ENCODE measurements at places on chromosomes 3 and 15.

DNA sequence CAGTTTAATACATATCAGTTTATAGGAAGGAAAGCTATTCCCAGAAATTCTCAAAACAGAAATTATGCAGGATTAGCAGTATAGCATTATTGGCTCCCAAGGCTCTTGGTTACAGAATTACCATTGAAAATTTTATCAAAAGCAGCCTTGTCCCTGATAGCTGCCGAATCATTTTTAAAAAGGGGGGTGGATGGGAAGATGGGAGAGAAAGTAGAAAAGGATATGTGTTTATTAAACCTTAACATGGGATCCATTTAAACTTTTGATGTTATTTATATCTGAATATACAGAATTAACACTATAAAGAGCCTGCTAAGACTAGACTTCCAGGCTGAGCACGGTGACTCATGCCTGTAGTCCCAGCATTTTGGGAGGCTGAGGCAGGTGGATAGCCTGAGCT, 10.8 kb downstream of the RCN2 start:
- no peak for DNase-seq

- peak; percentile 19 for DNase-seq
These were observed 7.2 kb downstream of the MESP2 start for GRCh38 chr15:89783111-89783860.

DNA sequence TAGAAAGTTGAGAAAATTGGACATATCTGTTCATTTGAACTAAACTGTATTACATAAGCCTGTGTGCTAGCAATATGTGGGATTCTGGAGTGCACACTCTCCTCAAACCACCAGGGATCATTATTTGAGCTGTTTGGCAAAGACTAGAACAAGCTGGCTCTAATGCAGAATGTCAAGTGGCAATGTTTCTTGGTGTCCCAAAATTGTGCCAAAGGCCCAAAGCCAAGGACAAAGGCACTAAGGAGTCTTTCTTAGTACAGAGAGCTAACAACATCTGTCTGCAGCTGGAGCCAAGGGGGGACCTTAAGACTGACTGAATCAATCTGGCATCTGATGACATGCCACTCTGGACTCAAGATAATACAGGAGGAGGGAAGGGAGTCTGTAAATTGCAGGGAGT, 76.7 kb upstream of the STRIT1 start:
- DNase-seq: no peak

- no peak for DNase-seq
These were observed 112.7 kb downstream of the SNRK start for GRCh38 chr3:43399034-43399433.

- no peak for DNase-seq
These were observed 365.1 kb downstream of the MECOM start for GRCh38 chr3:169298247-169298992.

DNA sequence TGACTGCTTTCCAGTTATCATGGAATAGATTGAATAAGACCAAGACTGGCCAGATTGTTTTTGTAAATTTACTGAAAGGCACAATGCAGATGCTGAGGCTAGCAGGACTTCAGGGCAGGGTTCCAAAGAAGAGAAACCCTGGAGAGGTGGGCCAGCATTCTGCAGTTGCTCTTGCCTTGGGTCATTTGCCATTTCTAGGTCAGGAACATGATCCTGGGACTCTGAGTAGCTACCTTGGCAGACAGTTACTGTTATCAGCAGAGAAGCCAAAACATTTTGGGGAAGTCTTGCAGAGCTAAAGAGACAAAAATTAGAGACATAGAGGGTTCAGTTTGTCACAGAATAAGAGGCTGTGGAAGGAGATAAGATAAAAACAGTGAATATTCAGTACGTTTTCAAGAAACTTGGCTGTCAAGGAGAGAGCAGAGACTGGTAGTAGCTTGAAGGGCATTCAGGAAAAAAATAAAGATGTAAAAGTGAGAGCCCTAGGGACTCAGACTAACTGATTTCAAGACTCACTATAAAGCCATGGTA, 46.8 kb upstream of the MYRIP start:
- no peak for DNase-seq

- DNase-seq: no peak
These were observed 472.5 kb upstream of the WNT5A start for GRCh38 chr3:55959471-55960080.

DNA sequence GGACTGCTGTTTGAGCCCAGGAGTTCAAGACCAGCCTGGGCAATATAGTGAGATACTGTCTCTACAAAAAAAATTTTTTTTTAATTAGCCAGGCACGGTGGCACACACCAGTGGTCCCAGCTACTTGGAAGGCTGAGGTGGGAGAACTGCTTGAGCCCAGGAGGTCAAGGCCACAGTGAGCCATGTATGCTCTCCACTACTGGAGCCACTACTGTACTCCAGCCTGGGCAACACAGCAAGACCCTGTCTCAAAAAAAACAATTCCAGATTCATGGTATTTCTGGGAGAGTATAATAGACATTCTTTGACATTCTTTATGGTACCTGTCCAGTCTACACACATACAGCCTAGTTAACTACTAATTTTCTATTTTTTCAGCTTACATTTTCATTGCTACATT, 70.1 kb downstream of the GSK3B start:
- DNase-seq: no peak

DNA sequence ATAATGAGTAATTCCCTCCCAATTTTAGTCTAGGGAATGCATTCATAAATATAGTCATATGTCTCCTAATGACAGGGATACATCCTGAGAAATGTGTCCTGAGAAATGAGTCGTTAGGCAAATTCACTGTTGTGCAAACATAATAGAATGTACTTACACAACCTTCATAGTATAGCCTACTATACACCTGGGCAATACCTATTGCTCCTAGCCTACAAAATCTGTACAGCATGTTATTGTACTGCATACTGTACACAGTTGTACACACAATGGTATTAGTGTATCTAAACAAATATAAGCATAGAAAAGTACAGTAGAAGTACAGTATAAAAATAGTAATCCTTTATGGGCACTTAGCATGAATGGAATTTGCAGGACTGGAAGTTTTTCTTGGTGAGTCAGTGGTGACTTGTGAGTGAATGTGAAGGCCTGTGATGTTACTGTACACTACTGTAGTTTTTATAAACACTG, 6.6 kb downstream of the DTWD1 start:
- no peak for DNase-seq

- DNase-seq: no peak
These were observed 4.2 kb downstream of the GPR171 start for GRCh38 chr3:151198849-151199248.

GRCh38 chr3:168091302-168091858, 4.3 kb downstream of the GOLIM4 start:
- no peak for DNase-seq

DNA sequence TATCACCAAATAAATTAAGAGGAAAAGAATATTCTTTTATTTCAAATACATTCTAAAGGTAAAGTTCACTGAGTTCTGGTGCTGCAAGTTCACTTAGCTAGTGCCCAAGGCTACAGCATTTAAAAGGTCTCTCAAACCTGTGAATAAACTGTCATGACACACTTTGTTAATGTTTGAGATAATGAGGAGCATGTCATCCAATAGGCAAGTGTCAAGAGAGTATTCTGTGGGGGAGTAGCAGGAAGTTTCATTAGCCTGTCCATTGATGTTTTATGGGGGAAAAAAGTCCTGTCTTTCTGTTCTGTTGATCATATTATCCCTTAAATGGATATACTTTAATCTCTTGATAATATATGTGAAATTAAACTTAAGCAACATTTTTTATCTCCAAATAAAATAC, 4.0 kb downstream of the SPESP1 start:
- no peak for DNase-seq

DNA sequence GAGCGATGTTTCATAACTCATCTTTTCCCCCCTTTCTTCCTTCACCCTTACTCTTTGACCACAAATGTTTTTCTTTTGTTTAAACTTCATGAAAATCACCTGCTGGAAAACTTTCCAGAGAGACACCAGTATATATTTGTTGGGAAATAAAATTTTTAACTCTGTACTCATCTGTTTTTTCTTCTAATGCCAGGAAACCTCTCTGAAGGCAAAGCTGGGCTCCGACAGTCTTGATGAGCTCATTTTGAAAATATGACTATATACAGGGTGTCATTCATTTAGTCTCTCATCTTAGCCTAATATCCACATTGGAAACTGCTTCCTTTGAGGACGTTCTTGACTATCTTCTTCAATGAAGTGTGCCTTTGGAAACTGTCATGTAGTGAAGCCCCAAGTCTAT, 339.6 kb upstream of the ROBO2 start:
- DNase-seq: no peak

GRCh38 chr3:136239094-136239493, 11.0 kb upstream of the PCCB start:
- DNase-seq: no peak

DNA sequence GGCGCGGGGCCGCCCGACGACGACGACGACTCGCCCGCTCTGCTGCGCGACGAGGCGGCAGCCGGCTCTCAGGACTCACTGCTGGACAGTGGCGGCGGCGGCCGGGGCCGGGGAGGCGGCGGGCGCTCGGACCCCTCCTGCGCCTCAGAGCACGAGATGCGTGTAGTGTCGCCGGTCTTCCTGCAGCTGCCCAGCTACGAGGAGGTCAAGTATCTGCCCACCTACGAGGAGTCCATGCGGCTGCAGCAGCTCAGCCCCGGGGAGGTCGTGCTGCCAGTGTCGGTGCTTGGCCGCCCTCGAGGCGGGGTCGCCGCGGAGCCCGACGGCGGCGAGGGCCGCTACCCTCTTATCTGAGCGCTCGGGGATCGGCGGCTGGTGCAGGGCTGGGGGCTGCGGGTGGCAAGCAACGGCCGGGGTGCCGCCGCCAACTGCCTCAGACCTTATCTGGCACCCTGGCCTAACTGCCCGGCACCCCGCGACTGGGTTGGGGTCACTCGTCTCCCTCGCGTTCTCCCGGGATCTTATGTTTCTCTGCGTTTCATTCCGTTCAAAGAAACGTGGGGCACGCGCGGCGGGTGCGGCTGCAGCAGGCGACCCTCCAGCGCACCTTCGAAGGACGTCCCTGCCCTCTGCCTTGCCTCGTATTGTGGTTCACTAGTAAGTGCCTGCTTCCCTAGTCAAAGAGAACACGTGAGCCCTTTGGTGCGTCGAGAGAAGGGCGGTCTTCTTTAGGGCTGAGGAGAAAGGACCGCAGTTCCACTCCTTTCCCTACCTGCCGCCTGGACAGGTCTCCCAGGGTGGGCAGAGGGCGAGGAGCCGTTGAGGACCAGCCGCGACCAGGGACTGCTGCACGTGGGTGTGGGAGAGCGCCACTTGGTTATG, 1.0 kb downstream of the C3orf80 start:
- no peak for DNase-seq

- DNase-seq: no peak
These were observed 31.8 kb downstream of the MYO9A start for GRCh38 chr15:72086010-72086697.

DNA sequence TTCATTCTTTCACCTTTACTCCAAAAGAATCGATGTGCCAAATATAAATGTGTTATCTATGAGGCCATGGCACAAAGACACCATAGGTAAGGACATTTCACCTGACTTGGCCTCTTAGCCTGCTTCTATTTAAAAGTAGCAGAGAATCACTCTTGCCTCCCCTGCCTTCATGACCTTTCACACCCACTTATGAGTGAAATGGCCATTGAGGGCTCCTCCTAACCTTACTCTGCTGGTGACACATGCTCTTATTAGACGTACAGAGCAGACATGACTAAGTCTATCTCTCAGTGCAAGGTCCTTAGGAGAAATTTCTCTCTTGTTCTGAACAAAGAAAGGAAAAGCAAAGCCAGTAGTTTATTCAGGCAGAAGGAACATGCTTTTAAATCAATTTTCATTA, 150.7 kb downstream of the LRTM1 start:
- DNase-seq: no peak

DNA sequence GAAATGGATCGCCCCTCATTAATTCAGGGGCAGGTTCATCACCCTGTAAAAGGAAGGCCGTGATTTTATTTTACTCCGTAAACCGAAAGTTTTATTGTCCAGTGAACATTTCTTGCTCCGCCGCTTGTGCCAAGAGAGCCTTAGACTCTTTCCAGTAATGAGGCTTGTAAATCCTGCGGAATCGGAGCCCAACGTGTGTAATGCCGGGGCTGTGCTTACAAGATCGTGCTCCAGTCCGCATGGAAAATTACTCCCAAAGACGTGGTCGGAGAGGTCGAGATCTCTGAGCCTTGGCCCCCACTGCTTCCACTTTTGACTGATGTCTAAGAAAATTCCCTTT, 649 bp upstream of the PLOD2 start:
- DNase-seq: peak; percentile 4

GRCh38 chr15:29670998-29671981, 151.0 kb downstream of the TJP1 start:
- DNase-seq: no peak

DNA sequence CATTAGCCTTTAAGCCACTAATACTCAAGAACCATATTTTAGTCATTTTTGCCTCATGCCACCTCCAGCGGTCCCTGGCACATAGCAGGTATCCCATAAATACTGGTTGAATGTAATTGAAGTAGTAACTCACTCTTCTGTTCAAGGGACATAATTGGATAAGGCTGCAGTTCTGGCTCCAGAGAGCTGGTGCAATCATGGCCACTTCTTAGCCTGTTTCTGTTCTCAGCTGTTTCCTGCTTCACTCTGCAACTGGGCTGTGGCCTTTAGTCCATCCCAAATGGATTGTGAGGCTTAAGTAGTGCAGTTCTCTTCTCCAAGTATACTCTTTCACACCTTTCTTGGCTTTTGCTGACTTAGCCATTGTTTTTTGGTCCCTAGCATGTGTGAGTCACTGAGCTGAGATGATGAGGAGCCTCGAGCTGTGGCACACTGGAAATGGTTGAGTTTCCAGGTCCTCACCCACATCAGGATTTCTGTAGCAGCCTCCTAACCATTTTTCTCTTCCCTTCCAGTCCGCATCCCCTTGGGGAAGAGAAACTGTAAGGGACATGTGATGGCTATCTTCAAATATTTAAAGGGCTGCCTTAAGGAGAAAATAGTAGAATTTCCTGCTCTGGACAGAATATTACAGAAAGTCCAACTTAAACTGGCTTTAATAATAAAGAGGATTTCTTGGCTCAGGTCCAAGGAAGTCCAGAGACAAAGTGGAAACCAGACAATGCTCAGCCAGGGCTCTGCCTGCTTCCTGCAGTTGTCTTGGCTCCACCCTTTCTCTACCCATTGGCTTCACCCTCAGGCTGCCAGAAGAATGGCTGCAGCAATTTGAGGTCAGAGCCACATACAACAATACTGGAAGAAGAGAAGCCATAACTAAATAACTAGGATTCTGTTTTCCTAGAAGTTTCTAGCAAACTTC, 305.4 kb upstream of the ROPN1 start:
- no peak for DNase-seq

DNA sequence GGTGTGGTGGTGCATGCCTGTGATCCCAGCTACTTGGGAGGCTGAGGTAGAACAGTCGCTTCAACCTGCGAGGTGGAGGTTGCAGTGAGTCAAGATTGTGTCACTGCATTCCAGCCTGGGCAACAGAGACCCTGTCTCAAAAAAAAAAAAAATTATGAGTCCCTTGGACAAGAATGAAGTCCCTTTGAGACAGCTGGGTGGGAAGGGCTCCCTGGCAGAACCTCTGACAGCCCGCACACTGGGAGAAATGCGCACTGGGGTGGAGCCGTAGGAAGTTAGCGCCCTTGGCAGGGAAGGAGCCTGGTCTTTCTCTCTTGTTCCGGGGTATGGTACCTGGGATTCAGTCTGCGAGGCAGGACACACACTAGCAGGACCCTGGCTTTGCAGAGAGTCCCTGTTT, 51.4 kb downstream of the SLC30A4 start:
- DNase-seq: no peak

Data from inflammatory macrophage treated with lipopolysaccharide for 4 hours (primary cell).